ENCODE measurements at places on chromosomes 1 and 21.

GRCh38 chr1:61904354-61904753, 162.1 kb downstream of the PATJ start:
- no peak for DNase-seq

DNA sequence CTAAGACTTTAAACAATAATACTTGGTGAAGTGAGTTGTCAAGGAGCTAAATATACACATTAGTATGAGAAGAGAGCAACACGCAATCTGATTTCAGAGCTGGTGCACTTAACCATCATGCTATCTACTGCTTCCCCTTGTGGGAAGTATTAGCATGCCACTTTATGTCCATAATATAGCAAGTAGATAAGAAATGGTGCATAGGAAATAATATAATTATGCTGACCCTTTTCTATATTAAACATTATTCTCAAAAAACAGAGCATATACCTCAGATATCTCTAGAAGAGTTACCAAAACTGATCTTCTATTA, 63.4 kb downstream of the MAGI3 start:
- no peak for DNase-seq

GRCh38 chr1:18182398-18183160, 75.0 kb downstream of the IGSF21 start:
- DNase-seq = no peak

DNA sequence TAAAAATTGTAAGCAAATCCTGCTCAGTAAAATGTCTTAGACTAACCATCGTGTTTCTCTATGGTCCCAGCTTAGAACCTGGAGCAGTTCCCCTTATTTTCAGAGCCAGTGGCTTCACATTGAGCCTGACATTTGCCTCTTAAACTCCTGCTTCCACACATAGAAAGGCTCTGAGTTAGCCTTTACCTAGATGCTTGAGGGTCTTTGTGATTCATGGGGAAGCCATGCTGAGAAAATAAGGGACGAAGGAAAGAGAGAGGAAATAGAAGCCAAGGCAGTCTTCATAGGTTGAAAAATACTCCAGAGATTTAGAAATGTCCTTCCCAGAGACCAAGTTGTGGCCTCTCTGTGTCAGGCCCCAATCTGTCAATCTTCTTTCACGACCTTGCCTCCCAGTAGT, 16.1 kb upstream of the RBBP5 start:
- DNase-seq = no peak

DNA sequence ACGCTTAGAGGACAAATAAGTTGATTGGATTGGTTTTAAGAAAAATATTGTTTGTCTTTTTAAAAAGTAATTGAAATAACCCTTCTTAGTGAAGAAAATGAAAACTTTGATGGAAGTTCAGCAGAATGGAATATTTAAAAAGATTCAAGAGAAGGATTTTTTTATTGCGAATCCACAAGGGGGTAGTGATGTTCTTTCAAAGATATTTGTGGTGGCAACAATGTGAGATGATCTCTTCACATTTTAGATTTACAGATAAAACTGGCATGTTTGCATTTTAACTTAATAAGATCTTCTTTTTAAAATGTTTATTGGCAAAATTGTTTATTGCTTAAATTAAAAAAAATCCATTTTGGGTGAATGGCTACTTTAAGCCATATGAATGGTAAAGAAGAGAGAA, 8.9 kb downstream of the CAMTA1 start:
- no peak for DNase-seq

- DNase-seq = no peak
Observed at GRCh38 chr1:67573311-67573872, 111.6 kb upstream of the GADD45A start.

All from stimulated activated CD8-positive, alpha-beta memory T cell treated with anti-CD3 and anti-CD28 coated beads, Interleukin-4, amount 100 ng/mL, for 48 hours (primary cell).